ENCODE measurements at places on chromosomes 12 and 14.

GRCh38 chr12:57590864-57591781 is at the start of gene PIP4K2C:
Gene PIP4K2C (plus strand): TSS chr12:57591192. CDS start chr12:57591290, 98 bp downstream.
- DNase-seq, result peak; percentile 92

- DNase-seq, result no peak
Measured at GRCh38 chr12:117228239-117228638, 38.0 kb upstream of the FBXO21 start.

- no peak for DNase-seq
Measured at GRCh38 chr12:7837366-7837765, 35.3 kb downstream of the SLC2A14 start.

DNA sequence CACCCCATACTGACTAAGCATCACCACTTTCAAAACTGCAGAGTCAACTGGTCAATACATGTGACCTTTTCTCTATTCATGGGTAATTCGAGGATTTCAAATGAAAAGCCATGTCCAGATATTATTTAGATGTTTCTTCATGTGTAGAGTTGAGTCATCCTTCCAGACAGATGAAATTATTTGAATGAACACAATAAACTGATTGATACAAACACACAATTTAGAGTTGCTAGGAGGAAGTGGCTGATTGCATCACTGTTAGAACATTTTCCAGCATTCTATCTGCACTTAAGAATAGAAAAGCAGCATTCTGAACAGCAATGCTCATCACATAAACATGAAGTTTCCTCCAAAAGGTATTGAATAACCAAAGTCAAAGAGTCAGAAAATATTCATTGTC is 273.5 kb upstream of the SOX5 start:
- DNase-seq, result no peak

DNA sequence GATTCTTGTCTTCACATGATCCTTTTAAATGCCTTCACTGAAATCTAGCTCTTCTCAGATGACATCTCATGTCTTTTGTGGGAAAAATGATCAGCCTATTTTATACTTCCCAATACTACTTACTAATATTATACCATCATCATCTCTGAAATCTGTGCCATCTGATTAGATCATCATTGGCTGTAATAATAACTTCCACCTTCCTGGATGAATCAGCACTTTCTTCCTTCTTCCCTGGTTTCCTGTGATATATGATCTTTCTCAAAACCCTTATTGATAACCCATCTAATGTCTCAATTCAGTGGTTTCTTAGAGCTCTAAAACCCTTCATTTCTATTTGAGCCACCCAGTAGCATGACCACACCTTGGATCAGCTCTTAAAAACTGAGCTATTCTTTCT is 30.9 kb downstream of the GPR137C start:
- no peak for DNase-seq

Measured in HTR-8/SVneo (cell line).